GM13976 (cell line): ENCODE measurements at places on chromosomes 2 and 18.

- no peak for DNase-seq
Measured at GRCh38 chr2:28357948-28358667, 34.5 kb upstream of the FOSL2 start.

- no peak for DNase-seq
Measured at GRCh38 chr2:177242121-177242987, 22.2 kb downstream of the NFE2L2 start.

DNA sequence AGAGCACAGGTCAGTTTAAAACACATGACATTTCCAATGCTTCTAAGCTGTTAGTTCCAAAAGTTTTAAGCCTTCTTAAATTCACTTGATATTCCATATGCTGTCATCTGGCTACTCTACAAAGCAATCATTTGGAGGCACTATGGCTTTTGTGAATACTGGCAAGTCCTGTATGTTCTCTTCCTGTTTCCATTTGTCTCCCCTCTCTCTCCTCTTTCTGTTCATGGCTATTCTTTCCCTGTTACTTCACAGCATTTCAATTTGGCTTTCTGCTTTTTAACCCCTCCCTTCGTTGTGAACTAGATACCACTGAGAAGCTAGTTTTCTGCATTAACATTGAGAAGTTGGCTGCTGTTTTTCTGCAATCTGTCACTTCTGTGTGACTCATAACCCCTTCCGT, 1337.2 kb upstream of the CELF4 start:
- DNase-seq, result no peak

GRCh38 chr2:113407446-113408099, 29.9 kb upstream of the ZNG1B start:
- no peak for DNase-seq

GRCh38 chr2:16513626-16514025, 152.0 kb downstream of the CYRIA start:
- no peak for DNase-seq

DNA sequence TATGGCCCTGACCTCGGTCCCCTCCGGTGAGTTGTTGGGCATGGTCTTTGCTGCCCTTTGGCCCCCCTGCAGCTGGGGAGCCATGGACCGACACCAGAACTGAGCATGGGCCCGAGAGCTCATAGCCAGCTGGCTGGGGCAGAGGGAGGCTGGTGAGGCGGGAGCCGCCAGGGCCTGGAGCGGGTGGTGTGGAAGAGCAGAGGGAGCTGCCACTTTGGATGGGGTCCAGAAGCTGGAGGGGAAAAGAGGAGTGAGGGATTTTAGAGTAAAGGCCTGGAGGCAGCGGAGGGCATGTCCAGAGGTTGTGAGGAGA, 16.5 kb upstream of the CNNM3 start:
- no peak for DNase-seq

DNA sequence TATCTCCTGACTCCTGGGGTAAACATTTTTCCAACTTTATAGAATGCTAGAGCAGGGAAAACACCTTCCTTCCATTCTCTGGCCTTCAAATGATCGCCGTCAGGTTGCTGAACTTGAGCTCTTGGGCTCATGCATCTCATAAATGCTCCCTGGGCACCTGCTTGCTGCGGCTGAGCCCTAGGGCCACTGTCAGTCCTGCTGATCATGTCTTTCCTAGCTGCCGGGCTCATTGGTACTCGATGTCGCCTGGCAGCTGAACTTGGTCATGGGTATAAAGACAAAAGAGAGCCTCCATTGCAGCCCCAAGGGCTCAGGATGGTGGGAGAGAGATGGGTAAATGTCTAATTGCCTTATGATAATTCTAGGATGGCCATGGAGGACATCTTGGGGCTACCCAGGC, 80.6 kb downstream of the HS1BP3 start:
- DNase-seq, result no peak

DNA sequence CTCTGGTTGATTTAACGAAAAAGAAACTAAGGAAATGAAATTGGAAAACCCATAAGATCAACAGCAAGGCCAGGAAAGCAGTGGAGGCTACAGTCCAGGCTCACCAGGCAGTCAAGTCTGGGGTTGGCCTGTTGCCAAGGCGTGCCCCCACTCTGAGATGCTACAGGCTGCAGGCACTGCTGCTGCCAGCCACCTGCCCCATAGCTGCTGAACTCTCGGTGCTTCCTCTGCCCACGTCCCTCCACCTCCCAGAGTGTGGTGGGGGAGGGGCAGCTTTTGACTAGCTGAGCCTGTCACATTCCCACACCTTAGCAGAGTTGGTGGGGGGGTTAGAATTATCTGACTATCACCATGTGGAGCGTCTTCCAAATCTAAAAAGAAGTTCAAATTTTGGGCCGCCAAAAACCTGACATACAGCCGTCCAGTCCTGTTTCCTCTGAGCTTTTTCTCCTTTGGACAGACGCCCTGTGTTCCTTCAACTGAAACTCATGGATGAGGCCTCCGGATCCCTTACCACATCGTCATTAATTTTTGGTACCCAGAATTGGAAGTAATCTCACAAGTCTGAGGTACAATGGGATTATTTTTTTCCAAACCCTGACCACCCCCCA, 3.9 kb upstream of the SH3RF3 start:
- DNase-seq, result no peak

GRCh38 chr2:52919673-52920072, 847.9 kb upstream of the CHAC2 start:
- DNase-seq, result no peak

GRCh38 chr2:15226661-15227060, 334.5 kb downstream of the NBAS start:
- no peak for DNase-seq

DNA sequence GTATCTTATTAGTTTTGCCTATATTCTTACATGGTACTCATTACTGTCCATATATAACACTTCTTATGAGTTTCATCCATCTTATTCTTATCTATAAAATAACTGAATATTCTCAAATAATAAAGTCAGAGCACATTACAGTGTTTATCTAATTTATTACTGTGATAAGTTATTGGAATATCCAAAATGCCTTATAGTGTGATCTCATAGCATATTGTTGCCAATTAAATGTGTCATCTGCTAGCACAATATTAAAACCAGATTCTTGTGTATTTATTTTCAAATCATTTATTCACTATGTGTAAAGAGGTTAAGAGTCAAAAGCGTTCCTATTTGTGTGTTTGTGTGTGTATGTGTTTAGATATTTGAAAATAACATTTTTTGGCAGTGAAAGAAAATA, 151.9 kb downstream of the WDR7 start:
- DNase-seq, result no peak

DNA sequence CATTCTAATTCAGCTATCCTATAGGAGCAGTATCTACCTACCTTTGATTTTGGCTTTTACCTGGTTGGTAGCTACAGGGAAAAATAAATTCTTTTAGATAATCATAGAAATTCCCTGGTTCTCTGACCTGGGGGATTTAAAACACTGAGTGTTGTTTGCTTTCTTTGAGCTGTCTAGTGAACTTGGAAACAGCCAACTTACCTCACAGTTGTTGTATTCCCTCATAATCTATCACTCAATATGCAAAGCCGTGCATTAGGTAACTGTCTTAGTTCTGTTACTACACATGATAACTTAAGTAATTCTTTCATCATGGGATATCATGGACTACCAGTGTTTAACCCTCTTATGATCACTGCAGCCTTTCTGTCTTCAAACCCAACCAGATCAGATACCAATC, 127.8 kb downstream of the TTC27 start:
- no peak for DNase-seq

GRCh38 chr2:197786010-197786877, 1.1 kb upstream of the BOLL start:
- peak; percentile 78 for DNase-seq

GRCh38 chr2:178392215-178392614, 58.8 kb downstream of the PRKRA start:
- DNase-seq, result no peak

DNA sequence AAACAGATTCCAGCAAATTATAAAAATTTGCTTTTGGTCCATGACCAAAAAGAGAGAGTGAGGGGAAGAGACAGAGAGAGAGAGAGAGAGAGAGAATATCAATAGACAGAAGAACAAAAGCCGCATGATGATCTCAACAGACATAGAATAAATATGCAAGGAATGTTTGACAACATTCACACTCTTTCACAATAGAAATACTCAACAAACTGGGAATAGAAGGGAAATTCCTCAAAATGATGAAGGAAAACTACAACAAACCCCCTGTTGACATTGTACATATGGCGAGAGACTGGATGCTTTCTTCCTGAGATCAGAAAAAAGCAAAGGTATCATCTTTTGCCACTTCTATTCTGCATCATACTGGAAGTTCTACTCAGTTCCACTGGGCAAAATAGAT, 309.7 kb downstream of the RAD51AP2 start:
- no peak for DNase-seq

DNA sequence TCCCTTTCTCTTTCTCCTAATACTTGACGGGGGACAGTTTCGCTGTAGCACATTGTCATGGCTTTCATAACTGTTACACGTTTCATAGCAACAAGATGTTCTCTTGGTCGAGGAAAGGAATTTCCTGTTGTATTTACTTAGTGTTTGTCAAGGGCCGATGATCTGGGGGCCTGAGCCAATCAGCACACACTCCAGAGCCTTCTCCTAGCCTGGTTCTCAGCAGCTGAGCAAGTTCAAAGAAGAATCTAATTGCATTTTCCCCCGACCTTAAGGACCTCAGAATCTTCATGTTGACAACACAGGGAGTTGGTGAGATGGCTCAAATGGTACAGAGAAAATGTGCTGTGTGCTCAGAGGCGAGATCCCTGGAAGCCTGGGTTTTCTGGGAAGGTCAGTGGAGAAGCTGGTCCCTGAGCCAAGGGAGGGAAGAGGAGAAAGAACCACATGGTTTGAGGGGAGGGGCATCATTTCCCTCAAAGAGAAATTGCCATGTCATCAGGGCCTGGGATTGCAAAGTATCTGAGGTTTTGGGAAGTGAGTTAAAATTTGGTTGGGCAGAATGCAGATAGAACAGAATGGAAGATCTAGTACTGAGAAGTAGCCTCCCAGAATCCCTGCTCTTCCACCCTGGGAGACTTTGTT, 76.9 kb upstream of the AGAP1 start:
- no peak for DNase-seq

DNA sequence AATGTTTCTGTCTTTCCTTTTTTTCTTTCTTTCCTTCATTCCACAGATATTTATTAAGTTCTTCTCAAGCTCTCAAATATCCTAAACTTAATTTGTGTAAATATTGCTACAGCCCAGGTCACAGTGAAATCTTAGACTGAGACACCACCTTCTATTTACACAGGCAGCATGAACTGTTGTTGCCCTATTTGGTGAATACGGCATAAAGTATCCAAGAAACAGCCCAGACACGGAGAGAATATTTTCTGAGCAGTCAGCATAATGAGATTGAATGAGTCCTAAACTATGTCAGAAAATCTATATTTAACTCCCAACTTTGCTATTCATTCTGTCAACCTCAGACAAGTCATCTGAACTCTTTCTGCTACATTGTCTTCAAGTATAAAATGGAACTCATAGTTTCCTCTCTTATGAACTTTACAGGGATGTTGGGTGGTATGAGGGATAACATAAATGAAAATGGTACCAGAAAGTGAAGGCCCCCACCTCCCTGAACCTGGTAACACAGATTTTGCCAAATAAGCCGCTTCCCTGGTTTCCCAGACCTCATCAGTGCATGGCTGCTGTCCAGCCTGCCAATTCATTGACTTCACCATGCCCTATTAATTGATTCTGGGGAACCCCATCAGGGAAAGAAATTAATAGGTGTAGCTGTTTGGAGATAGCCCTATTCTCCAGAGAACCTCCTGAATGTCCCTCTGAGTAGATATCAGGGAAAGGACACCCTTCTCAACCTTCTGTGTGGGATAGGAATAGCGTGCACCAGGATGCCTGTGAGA, 235.9 kb downstream of the SETBP1 start:
- no peak for DNase-seq
